ENCODE measurements at places on chromosomes 5 and 9. TPM values are rescaled to one million over a fixed set of nuclear protein-coding genes. Genes with fewer than 3 reads are reported as not detected.

PCDH12 gene
- 3.4 TPM for total RNA-seq

IFNA21 gene
- not detected for total RNA-seq

TAF11L5 gene
- not detected for total RNA-seq

FSTL4 gene
- 0.98 TPM for total RNA-seq

FOXD4L3 gene
- not detected for total RNA-seq

TAS2R1 gene
- not detected for total RNA-seq

FBP1 gene
- not detected for total RNA-seq

TGFBR1 gene
- total RNA-seq, result 48.7 TPM

S1PR3 gene
- total RNA-seq, result 9.6 TPM

CDO1 gene
- total RNA-seq, result 62.7 TPM

PTCH1 gene
- 6.6 TPM for total RNA-seq

NXNL2 gene
- 0.49 TPM for total RNA-seq

SVEP1 gene
- 6.1 TPM for total RNA-seq

ADAMTS19 gene
- total RNA-seq, result 2.2 TPM

ANKHD1 gene
- total RNA-seq, result 79.7 TPM

RGS14 gene
- 3.4 TPM for total RNA-seq

CDKN2B-AS1 gene
- 0.25 TPM for total RNA-seq

TPD52L3 gene
- not detected for total RNA-seq

KIF4B gene
- 0.25 TPM for total RNA-seq

PPP3R2 gene
- total RNA-seq, result under 0.01 TPM

SOHLH1 gene
- total RNA-seq, result not detected

LCN6 gene
- total RNA-seq, result not detected

SLC36A2 gene
- not detected for total RNA-seq

RLN1 gene
- total RNA-seq, result not detected

DMRT3 gene
- total RNA-seq, result not detected

WDR38 gene
- total RNA-seq, result 0.25 TPM

PCA3 gene
- 0.49 TPM for total RNA-seq

CDKN2AIPNL gene
- total RNA-seq, result 29.5 TPM

IGFBPL1 gene
- total RNA-seq, result 31.7 TPM

OBP2B gene
- not detected for total RNA-seq

SPATA31E1 gene
- not detected for total RNA-seq

SPAAR gene
- 0.25 TPM for total RNA-seq

RNF38 gene
- 49.7 TPM for total RNA-seq

MED27 gene
- 7.4 TPM for total RNA-seq

ANKRD55 gene
- total RNA-seq, result 1.2 TPM

FAM200C gene
- 21.1 TPM for total RNA-seq

EQTN gene
- 1.2 TPM for total RNA-seq

SCGB3A1 gene
- not detected for total RNA-seq

PTGDS gene
- total RNA-seq, result 103 TPM

SOX30 gene
- not detected for total RNA-seq

ADAMTS16 gene
- total RNA-seq, result 1.5 TPM

PCDHGB7 gene
- 14.8 TPM for total RNA-seq

PCDHGA6 gene
- 9.6 TPM for total RNA-seq

TRIO gene
- total RNA-seq, result 381 TPM

PCDHA7 gene
- 8.1 TPM for total RNA-seq

TMEM215 gene
- total RNA-seq, result 0.25 TPM

ANP32B gene
- 9.8 TPM for total RNA-seq

ARHGEF39 gene
- 0.25 TPM for total RNA-seq

SPATA31A3 gene
- total RNA-seq, result not detected

NIPBL gene
- total RNA-seq, result 53.4 TPM

CNTLN gene
- 13.5 TPM for total RNA-seq

SPATA6L gene
- 9.1 TPM for total RNA-seq

CDH9 gene
- total RNA-seq, result 10.3 TPM

Data from temporal lobe (tissue), 4 donors.